Stimulated activated CD4-positive, alpha-beta T cell treated with anti-CD3 and anti-CD28 coated beads, Interleukin-15, amount 100 ng/mL, for 24 hours (primary cell): ENCODE measurements at places on chromosomes 7 and 10.

GRCh38 chr7:117097860-117098259, 144.6 kb downstream of the ST7 start:
- no peak for DNase-seq

GRCh38 chr7:130272381-130273080, 5.9 kb downstream of the CPA2 start:
- DNase-seq: no peak

DNA sequence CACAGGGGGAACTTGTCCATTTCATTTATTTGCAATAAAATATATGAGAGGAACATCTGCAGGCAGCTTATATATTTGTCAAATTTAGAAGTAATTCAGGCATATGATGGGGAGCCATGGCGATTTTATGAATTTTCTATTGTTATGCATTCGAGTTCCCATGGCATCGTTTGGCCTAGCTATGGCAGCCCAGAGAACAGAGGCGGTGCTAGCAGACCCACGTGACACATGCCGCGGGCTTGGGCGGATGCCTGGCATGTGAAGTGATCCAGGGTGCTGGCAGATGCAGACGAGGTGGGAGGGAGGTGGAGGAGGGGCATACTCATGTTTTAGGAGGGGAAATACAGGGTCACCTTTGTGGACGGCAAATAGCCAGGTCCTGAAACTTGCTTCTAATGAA, 560.0 kb upstream of the GALNT17 start:
- DNase-seq: no peak

DNA sequence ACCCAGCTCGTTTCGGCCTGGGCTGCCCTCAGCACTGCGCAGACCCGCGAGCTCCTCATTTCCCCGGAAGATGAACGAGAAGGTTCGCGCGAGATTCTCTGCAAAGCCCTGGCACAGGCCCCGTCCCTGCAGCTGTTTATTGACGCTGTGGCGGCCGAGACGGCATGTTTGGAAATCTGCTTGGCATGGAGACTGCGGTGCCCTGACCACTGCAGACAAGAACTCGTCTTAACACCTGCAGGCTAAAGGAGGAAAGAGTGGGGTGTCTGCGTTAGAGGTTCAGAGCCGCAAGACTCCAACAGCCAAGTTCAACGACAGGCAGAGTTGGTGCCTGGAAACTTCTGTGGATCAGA, 125.6 kb downstream of the DNAJB6 start:
- no peak for DNase-seq

- DNase-seq: no peak
These were observed 144.1 kb downstream of the TCF7L2 start for GRCh38 chr10:113094114-113094486.

DNA sequence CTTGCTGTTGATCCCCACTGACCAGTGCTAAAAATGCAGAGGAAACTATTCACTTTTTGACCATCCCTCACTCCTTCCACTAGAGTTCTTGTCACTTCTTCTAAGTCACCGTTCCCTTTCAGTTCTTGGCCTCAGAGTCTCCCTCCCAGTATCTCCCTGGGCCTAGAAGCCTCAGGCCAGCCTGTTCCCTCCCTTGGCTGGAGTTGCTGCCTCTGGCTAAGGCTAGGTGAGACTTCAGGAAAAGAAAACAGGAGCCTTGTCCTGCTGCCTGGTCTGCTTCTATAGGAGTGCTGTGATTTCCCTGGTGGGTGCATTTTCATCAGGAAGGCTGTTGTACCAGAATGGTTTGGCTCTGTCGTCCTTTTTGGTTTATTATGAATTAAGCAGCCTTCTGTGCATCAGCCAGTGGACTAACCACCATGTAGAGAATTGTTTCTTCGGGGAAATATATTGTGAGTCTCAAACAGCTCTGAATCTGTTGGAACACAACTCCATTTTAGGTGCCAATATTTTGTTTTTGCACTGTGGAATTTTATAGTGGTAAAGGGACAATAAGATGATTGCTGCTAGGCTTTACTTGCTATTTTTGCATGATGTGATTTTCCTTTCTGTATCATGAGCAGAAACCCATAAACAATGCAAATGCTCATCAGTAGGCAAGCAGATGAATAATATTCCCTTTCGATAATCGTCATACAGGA, 233.4 kb upstream of the FZD1 start:
- DNase-seq: no peak

- peak; percentile 7 for DNase-seq
These were observed 11.3 kb downstream of the GPRIN2 start for GRCh38 chr10:46544989-46545791.

GRCh38 chr7:92987538-92987937, 130.2 kb downstream of the SAMD9 start:
- no peak for DNase-seq

DNA sequence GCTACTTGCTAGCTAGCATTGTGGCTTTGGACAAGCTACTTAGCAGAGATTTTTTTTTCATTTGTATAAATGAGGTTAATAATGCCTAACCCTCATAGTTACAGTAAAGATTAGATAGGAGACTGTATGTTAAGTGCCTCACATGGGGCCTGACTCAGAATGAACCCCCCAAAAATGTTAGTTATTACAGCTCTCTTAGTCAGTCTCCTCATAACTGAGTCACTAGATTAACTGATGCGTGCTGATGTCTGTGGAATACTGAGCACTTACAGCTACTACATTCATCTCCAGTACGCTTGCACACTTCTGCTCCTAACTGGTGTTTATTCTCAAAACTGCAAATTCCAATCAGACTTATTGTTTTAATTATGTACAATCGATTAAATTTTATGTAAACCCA, 315.3 kb downstream of the SNX13 start:
- DNase-seq: no peak

DNA sequence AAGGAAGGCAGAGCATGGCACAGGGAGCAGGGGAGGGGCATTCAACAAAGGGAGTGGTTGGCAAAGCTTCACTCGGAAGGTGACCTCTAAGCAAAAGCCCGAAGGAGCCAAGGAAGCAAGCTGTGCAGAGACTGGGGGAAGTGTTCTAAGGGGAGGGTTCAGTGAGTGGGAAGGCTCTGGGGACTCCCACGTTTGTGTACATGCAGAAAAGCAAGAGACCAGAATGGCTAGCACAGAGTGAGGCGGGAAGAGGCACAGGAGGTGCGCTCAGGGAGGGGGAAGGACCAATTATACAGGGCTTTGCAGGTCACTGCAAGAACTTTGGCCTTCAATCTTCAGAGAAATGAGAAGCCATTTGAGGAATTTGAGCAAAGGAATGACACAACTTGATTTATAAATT, 7.4 kb downstream of the ARHGAP21 start:
- DNase-seq: no peak
